Activated naive CD8-positive, alpha-beta T cell treated with anti-CD3 and anti-CD28 coated beads, Interleukin-2, amount 50 U/mL, for 16 hours (primary cell): ENCODE measurements at places on chromosomes 1 and 21.

DNA sequence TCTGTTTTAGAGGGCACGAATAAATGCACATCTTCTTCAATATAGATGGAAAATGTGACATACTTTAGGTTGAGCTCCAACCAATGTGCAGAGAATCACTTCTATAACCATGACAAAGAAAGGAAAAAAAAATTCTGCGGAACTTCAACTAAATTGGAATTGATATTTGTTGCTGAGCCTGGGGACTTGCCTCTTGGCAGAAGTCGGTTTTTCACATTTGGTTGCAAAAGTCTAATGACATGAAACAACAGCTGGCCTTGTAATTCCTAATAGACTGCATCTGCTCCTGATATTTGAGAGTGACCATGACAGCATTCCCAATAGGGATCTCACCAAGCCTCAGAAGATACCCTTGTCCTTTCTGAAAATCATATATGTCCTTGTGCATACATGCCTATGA lies 112.8 kb downstream of the PRRX1 start:
- no peak for DNase-seq

- DNase-seq = no peak
These were observed 81.3 kb upstream of the KAZN start for GRCh38 chr1:14516974-14517840.

- DNase-seq = no peak
These were observed 21.0 kb downstream of the CNIH4 start for GRCh38 chr1:224377676-224378006.

GRCh38 chr1:98384461-98385141 lies 276.9 kb upstream of the SNX7 start:
- no peak for DNase-seq

- no peak for DNase-seq
These were observed 9.9 kb upstream of the ABCD3 start for GRCh38 chr1:94408104-94408830.

- no peak for DNase-seq
These were observed 2.0 kb upstream of the TRAPPC3 start for GRCh38 chr1:36151134-36151844.

DNA sequence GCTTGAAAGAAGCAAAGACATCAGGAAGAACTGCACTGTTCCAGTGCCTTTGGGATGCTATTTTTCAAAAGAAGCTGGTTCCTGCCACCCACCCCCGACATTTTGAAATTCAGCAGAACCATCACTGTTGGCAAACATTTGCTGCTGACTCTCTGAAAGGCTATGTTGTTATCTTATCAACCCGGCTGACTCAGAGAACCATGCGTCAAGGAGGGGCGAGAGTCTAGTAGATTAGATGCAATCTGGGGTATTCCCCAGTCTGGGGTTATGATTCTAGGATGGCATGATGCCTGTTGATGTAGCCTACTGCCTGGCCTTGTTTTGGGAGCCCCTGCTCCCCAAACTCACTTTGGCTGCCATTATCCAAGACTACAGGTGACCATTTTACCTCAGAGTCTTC lies 267.8 kb upstream of the RUNX1 start:
- DNase-seq = no peak

- DNase-seq = no peak
These were observed 67.6 kb downstream of the MTR start for GRCh38 chr1:236862615-236863211.

DNA sequence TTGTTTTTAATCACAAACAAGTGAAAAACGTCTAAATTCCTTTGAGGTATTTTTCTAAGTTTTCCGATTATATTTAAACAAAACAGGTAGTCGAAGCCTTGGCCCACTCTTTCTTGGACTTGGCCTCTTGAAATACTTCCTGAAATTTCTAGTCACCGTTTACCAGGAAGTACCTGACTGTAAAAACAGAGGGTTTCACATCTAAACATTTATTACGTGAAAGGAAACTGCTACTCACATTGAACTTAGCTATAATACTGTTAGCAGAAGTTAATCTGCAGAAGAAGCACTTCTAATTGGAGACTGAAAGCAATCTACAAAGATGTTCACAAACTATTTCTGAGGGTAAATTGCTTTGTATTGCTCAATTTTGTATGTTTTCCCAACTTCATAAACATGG lies 526.0 kb upstream of the ADGRL4 start:
- DNase-seq = no peak

DNA sequence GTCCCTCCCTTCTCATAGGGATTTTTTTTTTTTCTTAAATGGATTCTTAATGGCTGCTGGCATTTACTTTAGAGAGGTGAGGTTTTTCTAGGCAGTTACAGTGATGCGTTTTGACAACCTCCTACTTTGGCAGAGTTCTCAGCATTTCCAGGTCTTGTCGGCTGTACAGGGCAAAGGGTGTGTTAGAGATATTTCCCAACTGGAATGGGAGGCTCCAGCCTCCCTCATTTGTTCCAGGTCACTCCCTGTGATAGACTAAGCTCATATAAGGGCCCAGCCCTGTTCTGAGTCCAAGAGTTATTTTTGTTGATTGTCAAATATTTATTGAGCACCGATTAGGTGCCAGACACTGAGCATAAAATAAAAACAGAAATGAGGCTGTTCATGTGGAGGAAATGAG lies 7.6 kb upstream of the XKR8 start:
- no peak for DNase-seq

GRCh38 chr1:55717111-55717510 lies 501.9 kb upstream of the USP24 start:
- DNase-seq = no peak

DNA sequence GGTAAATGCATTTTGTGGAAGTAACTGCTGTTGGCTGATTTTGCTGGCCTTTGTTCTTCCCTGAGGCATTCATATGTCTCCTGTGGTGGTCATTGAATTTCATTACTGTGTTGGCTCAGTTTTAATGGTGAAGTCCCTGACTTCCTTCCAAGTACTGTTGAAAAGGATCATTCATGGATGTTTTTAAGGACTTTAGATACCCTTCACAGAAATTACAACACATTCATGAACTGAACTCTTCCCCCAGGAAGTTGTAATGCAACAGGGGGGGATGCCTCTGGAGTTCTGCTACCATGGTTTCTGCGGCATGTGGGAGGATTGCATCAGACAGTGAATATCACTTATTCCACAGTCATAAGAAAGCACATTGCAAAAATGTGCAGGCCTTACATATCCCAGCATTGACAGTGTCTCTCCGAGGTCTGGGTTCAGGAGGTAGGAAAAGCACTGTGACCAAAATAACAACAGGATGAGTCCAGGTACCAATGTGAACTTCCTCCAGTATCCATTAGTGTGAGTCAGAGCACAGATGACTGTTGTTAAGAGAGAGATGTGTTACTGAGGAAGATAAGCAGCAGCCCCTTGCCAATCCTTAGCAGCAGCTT lies 2.1 kb upstream of the RAB3GAP2 start:
- no peak for DNase-seq

DNA sequence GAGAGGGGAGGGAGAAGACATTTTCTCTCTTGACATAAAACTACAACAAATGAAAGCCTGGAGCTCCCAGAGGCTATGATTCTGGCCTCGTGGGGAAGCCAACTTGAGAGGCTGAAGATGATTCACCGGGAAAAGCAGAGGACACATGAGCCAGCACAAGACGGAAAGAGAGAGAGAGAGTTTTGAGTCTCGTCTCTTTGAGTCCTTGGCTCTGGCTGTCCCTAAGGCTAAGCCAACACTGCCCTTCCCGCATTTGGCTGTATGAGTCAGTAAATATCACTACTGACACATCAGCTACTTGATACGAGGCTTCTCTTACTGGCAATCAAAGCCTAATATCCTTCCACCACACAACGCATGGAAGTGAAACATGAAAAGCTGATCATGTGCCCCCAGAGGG lies 95.5 kb downstream of the GRIK3 start:
- no peak for DNase-seq

DNA sequence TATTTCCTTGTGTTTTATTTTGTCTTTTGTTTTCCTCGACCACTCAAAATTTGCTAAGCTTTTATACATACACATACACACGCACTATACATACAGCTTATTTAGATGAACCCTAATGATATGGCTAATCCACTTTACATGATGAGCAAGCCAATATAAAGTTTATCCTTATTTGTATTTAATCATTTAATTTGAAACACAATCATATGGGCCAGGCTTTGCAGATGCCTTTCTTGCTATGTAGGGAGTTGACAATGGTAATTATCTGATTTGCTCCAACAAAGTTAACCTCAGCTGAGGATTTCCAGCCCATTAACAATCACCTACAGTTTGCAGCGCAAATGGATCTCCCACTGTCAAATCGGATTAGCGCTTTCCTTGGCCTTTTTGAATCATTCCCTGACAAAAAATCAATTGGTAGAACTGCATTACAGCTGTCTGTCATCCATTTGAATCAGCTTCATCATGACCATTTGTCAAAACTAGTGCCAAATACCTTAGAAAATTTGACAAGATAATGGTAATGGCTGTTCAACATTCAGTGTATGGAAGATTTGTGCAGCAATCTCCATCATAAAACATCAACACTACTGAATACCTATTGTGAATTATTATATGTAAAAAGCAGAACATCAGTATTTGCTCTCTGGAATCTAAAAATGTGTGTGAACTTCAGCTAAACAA lies 352.6 kb downstream of the MRPL39 start:
- no peak for DNase-seq

DNA sequence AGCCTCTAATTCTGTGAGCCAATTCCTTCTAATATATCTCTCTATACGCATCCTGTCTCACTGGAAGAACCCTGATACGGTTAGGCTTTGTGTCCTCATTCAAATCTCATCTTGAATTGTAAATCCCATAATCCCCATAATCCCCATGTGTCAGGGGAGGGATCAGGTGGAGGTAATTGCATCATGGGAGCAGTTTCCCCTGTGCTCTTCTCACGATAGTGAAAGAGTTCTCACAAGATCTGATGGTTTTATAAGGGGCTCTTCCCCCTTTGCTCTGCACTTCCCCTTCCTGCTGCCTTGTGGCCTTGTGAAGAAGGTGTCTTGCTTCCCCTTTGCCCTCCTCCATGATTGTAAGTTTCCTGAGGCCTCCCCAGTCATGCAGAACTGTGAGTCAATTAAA lies 116.1 kb downstream of the MRPS6 start:
- DNase-seq = no peak

GRCh38 chr1:57164584-57164983 lies 198.8 kb upstream of the C8B start:
- DNase-seq = no peak

DNA sequence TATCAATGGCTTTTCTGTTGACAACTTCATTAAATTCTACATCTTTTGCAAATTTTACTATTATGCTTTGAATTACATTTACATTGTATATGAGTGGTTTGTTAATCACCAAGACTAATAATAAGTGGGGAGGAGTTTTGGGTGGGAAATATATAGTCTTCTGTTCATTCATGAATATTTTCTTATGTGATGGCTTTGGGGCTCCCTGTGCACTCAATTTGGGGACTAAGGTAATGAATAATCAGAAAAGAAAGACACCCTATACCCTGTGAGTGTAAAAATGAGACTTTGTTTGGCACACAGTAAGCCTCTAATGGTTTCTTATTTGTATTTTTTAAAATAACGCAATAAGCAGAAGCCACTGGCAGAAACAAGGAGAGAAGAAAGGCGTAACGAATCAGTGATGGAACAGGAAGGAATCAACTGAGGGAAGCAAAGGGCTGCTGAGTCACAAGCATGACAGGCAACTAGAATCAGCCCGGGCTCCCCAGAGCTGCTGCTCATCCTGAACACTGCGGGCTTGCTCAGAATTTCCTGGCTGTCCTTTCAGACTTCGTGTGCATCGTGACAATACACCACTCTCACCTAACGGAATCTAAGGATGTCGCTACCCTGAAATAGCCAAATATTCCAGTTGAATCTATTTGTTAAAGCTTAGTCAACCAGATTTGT lies 20.8 kb upstream of the RGS2 start:
- DNase-seq = no peak

GRCh38 chr1:82487778-82488177 lies 687.0 kb downstream of the ADGRL2 start:
- DNase-seq = no peak

DNA sequence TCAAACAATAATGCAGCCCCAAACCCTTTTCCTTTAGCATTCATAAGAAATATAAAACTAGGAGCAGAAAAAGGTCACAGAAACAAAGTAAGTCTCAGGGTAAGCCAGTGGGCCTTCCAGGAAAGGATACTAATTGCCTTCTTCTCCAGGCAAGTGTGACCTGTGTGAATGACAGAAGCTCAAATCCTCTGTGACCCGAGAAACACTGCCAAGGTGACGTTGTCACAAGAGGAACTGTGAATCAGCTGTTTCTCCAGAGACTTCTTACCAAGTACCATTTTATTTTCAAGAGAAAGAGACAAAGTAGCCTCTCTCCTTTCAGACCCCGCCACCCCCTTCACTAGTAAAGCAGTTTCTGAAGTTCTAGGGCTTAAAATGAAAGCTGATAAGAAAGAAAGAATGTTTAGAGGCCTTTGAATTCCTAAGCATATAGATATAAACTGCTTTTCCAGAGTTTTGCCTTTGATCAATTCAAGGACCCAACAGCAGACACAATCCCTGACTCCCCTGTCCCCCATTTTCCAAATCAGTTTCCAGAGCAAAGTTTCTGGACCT lies 155.6 kb downstream of the NUF2 start:
- no peak for DNase-seq

- no peak for DNase-seq
These were observed at the start of gene LRRC52 for GRCh38 chr1:165543532-165544438. Gene LRRC52, plus strand, starts transcription at chr1:165544000. Its CDS starts 297 bp downstream, at chr1:165544297.

DNA sequence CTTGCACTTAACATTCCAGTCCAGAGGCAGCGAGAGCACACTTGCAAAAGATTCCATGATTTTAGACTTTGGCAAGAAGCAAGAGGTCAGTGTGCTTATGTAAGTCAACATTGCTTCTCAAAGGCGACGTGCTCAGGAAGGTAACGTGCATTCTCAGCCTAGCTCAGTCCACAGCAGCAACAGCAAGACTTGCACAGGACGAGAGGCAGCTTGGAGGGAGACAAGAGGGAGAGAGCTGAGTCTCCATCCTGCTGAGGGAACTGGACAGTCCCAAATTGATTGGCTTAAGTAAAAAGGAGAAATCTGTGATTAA lies 56.5 kb downstream of the PTP4A2 start:
- DNase-seq = no peak
